Stimulated activated CD4-positive, alpha-beta T cell treated with anti-CD3 and anti-CD28 coated beads, TNF-alpha, amount 100 ng/mL, for 24 hours (primary cell): ENCODE measurements at places on chromosomes 5 and 9.

DNA sequence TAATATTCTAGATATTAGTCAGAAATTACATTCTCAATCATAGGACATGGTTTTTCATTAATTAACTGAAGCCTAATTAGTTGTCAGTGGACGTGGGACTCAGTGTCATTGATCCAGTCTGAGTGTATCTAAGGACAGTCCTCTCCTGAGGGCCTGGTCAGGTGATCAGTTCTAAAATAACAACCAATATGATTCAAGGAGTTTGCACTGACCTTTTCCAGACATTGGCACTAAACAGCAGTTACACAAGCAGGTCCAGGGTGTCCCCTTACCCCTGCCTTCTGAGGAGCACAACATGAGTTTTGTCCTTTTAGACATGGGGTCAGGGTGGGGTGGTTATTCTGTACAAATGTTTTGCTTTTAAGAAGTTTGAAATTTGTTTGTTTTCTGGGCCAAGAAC lies 97.8 kb downstream of the CMYA5 start:
- DNase-seq: no peak

GRCh38 chr5:136011414-136012001 lies 17.3 kb upstream of the TGFBI start:
- DNase-seq: no peak

- peak; percentile 4 for DNase-seq
Observed at GRCh38 chr5:102865510-102866236, 110.6 kb downstream of the PAM start.

DNA sequence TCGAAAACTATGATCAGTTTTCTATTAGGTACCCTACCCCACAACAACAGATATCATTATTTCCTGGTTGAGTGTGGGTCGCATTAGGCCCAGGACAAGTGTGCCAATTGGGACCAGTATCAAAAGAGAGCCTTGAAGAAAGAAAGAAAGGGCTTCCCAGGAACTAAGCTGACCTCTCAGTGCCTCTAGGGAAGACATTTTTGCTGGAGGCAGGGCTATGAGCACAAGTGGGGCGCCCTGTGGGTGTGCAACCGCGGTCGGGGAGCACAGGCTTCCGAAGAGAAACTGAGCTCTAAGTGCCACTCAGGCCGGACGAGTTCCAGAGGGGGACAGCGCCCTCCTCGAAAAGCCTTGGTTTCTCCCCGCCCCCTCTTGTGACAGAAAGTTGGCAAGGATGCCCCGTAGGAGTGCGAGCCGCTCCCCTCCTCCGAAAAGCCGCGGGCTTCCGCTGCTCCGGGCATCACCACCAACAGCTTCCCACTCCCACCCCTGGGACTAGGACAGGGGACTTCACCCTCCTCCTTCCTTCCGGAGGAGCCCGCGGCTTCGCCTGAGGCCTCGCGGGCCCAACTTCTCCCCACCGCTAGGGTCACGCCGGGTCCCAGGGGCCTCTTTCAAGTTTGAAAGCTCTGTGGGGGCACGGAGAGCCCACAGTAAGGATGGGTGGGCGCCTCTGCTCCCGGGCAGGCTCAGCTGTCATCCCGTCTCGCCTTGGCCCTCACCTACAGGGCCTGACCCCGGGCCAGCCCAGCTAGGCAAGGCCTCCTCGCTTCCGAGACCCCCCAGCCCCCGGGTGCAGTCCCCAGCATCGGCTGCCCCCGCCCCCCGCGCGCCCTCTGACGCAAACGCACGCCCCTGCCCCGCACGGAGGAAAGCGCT lies 2.0 kb downstream of the NR2F1-AS1 start:
- DNase-seq: no peak

- no peak for DNase-seq
Observed at GRCh38 chr9:136246849-136247550, 1.4 kb upstream of the QSOX2 start.

DNA sequence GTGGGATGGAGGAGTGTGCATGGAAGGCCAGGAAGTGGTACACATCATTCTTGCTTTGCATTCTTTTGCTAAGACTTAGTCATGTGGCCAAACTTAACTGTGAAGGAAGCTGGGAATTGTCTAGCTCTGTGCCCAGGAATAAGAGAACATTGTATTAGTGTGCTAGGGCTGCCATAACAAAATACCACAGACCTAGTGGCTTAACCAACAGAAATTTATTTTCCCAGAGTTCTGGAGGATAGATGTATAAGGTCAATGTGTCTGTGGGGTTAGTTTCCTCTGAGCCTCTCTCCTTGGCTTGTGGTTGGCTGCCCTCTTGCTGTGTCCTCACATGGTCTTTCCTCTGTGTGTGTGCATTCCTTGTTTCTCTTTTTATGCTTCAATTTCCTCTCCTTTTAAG lies 32.4 kb downstream of the NNT start:
- no peak for DNase-seq

GRCh38 chr5:96065685-96066385 lies 104.2 kb upstream of the ELL2 start:
- DNase-seq: no peak

DNA sequence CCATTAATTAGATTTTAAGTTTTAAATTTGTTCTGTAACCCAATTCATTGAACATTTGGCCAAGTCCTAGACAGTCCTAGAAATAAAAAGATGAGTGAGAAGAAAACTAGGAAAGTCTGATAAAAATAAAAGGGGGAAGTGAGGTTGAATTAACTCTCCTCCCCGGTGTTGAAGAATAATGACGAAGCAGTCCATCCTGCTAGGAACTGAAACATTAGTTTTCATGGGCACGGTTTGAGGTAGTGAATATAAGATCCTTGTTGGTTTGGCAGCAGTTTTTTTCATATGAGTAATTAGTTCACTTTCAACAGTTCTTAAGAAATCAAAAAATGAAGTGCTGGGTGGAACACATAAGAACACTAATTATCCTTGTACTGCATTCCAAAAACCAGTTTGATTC lies 103.1 kb downstream of the MTREX start:
- DNase-seq: no peak

DNA sequence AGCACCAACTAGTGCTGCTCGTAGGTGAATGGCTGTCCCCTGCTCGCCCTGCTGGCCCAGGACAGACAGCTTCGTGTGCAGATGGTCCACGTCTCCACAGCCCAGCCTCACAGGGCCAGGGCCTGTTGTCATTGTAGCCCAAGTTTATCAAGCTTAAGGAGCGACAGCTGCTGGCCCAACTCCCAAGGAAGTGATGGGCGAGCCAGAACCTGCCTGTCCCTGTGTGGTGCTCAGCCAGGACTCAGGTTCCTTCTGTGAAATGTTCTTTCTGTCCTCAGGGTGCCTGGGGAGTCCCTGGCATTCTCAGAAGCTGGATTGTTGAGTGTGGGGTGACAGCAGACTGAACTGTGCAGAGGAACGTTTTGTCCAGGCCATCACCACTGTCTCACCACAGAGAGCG lies 16.4 kb downstream of the TRIP13 start:
- DNase-seq: no peak

GRCh38 chr9:33012328-33013069 lies 11.1 kb upstream of the APTX start:
- no peak for DNase-seq

GRCh38 chr5:156695774-156696173 lies 154.3 kb upstream of the PPP1R2B start:
- DNase-seq: no peak

DNA sequence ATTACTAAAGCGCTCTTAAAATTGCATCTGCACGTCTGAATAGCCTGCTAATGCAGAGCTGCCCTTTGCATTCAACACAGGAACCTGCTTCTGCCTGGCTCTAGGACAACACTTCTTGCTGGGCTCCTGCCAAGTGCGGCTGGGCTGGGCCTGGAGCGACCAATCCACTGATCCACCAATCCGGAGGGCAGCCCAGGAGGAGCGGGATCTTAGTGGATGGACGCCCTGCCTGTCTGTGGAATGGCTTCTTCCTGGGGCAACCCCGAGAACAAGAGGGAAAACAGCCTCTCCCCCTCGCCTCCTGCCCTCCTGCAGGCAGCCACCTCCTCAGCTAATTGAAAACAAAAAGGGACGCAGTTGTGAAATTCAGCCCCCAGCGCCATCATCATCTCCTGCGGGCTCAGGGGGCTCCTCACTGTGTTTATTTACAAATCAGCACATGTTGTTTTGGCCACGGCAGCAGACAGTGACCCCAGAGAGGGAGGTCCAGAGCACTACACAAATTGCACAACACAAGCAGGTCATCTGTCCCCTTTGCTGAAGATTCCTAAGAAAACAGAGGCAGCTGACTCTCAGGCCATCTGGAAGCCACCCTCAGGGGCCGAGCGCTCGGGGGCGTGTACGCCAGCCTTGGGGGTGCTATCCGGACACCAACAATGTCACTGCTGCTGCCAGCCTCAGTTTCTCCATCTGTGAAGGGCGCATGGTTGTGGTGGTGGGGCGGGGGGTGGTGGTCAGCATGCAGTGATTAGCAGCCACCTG lies 57.3 kb downstream of the GADD45G start:
- no peak for DNase-seq

- DNase-seq: no peak
Observed at GRCh38 chr9:35948901-35949318, 9.0 kb downstream of the OR2S2 start.

- DNase-seq: no peak
Observed at GRCh38 chr5:36575361-36575781, 31.0 kb upstream of the SLC1A3 start.

- no peak for DNase-seq
Observed at GRCh38 chr5:174281855-174282254, 236.3 kb downstream of the NSG2 start.

- no peak for DNase-seq
Observed at GRCh38 chr9:86549920-86550319, 195.7 kb upstream of the TUT7 start.
